Ascending aorta (tissue), 2 donors: ENCODE measurements at places on chromosomes 16 and 17.

- DNase-seq = no peak
These were observed 50.6 kb downstream of the MED13 start for GRCh38 chr17:62014526-62014925.

- DNase-seq = no peak
These were observed 14.6 kb upstream of the LGALS9 start for GRCh38 chr17:27616414-27616813.

DNA sequence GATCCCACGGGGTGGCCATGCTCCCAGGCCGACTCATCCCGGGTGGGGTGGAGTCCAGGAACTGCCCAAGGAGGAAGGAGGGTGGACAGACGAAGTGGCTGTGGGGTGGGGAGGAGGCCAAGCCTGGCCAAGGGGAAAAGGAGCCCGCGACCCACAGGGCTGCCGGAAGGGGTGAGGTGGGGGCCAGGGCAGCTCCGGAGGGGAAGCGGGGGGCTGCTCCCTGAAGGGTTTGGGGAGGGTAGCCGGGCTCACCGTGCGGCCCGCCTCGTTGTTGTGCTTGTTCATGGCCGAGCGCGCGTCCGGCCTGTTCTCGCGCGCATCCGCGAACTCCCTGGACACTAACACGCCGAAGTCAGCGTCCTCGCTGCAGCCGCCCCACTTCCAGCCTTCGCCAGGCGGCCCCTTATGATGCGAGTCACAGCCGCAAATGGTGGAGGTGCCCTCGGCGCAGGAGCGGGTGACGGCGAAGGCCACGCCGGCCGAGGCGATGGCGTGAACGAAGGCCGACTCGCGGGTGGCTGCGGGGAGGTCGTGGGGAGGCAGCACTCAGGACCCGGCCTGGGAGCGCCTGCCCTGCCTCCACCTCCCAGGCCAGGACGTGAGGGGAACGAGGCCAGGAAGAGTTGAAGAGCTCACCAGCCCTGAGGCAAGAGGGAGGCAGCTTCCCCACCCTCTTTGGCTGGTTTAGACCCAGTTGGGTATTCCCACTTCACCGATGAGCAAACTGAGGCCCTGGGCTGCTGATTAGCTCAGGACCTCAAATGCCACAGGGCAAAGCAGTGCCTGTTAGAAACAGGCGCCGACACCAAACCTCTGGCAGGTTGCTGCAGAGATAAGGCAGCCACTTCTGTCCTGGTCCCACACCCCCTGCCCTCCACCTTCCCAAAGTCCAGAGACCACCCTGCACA lies 48.7 kb downstream of the WNT3 start:
- DNase-seq = no peak

DNA sequence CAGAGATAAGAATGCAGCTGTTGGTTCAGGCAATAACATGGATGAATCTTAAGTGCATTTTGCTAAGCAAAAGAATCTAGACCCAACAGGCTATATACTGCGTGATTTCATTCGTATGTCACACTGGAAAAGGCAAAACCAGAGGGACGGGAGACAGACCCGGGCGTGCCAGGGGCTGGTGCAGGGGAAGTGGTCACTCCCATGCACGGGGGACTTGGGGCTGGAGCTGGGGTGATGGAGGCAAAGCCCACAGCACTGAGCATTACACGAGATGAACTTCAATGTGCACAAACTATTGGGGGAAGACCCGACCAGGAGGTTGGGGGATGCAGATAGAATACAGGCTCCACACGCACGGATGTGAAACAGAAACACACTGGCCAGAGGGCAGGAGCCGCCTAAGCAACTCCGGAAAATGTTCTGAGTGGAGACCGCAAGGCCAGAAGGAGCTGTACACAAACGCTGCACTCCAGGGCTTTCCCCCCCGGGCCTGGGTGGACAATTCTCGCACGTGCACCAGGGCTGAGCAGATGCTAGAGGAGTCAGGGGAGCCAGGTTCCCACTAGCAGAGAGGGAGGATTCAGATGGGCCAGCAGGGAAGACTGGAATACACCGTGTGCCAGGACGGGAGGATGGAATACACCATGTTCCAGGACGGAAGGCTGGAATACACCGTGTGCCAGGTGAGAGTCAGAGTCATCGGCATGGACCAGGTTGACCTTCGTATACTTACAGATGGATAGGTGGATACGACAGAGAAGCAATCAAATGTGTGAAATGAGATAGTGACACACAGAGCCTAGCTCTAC lies 11.3 kb downstream of the LMF1 start:
- DNase-seq = no peak

DNA sequence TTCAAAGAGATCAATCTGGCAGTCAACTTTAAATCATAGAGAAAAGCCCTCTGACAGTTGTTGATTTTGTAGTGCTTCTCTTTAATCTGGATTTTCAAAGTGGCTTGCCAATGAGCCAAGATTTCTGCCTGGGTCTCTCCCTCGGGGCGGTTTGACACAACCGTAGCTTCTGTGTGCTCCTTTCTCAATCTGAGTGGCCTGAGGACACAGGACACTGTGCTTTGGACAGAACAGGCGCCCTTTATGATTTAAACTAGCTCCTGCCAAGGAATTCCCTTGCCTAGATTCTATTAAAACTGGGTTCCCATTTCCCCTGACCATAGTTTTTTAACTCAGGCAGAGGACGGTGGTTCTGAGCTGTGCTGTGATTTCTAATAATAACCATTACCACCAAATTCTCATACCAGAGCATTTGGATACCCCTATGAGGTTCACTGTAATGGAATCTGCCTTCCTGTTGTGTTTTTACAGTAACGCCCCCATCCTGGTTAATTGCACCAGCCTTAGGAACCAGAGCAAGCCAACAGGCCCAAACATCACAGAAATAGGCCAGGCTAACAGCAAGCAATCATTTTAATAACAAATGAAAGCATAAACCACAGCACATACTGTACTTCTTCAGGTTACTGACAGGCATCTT lies 4.0 kb downstream of the ZFHX3 start:
- no peak for DNase-seq

DNA sequence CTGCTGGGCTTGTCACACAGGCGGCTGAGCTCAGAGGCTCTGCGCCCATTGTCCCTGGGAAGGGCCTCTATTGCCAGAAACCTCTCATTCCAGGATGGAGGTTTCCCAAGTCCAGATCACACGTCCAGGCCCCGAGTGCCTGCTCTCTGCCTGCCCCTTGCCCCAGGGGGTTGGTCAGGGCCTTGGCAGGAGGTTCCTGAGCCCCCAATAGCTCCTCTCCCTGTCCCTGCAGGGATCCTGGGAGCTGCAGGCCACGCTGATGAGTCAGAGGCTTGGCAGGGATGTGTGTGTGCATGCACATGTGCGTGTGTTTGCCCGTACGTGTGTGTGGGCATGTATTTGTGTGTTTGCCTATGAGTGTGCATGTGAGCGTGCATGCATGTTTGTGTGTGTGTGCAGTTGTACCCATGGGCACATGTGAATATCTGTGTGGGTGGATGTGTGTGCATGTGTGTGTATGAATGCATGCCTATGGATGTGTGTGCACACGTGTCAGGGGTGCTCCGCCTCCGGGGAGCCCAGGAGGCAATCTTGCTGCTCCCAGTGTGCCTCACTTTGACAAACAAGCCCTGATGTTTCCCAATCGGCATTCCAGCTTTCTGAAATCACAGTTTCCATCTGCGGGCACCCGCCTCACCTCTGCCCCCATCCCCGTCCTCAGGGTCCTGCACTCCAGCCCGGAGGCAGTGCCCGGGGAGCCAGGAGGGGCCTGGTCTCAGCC lies 98.4 kb upstream of the GSE1 start:
- peak; percentile 35 for DNase-seq

DNA sequence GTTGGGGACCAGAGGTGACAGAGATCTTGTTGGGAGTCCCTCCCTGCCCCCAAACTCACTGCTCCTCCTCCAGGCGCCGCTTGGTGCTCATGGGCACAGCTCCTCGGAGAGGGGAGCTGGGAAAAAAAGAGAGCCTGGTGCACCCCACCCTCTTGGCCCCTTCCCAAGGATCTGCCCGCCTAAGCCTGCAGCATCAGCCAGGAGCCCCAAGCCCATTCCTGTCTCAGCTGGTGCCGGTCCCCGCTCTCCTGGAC lies 400 bp downstream of the HCFC1R1 start:
- DNase-seq = peak; percentile 79

DNA sequence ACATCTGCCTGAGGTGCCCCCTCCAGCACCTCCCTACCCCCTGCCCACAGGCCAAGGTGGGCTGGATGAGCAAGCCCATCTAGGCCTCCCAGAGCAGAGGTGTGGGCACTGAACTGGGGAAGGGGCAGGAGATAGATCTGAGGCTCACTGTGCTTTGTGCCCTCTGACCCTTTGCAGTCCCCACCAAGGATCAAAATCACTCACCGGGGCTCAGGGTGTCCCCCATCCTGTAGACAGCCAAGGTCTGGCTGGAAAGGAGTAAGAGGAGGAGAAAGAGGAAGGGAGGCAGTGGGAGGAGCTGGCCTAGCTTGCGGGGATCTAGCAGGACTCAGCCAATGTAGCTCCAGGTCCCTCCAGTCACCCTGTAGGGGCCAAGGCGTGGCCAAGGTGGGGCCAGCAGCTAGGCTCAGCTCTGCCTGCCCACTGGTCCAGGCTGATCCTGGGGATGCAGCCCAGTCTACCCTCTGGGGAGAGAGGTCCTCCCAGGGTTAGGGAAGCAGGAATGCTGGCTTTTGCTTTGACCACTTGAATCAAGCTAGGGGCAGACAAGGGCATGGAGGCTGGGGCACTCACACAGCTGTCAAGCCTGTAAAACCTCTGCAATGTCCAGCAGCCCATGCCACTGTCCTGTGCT lies 1.8 kb downstream of the SLC12A4 start:
- DNase-seq = peak; percentile 78

DNA sequence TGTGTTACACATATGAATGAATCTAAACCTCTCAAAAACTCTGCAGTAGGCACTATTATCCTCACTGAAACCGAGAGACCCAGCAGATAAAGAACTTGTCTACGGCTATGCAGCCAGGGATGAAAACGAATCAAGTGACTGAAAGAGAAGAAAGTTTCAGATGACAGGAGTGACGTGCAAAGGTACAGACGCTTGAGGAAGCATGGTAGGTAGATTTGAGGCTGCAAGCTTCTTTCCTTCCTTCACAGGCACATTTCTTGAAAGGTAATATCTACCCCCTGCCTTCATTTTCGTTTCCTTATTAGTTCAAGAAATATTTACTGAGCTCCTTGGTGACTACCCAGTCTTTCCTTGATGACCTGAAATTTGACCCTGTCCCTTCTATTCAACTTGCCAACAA lies 211.5 kb upstream of the AXIN2 start:
- DNase-seq = no peak

GRCh38 chr16:73831220-73831619 lies 465.4 kb upstream of the PSMD7 start:
- DNase-seq = no peak

- no peak for DNase-seq
These were observed 215.9 kb downstream of the CPPED1 start for GRCh38 chr16:12587646-12588277.

DNA sequence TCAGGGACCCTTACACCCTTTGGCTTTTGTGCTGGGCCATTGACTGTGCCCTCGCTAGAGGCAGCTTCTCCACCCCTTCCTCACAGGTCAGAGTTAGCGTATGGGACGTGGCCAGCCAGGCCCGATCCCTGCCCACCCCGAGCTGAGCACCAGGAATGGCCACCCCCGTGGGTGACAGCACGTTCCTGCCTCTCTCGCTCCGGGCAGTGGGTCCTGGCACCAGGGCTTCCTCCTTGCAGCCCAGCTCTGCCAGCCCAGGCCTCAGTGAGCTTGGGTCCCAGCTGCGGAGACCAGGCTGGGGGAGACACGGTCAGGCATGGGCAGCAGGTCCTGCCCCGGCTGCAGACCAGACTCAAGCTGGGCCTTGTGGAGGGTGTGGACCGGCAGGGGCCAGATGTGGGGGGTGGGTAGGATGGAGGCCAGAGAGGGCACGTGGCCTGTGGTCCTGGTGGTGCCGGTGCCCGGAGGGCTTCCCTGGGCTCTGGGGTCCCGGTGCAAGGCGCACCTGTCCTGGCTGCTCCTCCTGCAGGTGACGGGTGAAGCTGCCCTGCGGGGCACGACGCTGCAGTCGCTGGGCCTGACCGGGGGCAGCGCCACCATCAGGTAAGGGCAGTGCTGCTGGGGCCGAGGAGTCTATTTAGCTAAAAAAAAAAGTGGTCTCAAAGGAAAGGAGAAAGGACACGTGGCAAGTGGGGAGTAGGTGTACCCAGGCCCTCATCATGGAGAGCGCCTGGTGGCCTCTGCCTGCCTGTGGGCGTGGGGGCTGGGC lies 18.2 kb downstream of the ASPSCR1 start:
- no peak for DNase-seq

DNA sequence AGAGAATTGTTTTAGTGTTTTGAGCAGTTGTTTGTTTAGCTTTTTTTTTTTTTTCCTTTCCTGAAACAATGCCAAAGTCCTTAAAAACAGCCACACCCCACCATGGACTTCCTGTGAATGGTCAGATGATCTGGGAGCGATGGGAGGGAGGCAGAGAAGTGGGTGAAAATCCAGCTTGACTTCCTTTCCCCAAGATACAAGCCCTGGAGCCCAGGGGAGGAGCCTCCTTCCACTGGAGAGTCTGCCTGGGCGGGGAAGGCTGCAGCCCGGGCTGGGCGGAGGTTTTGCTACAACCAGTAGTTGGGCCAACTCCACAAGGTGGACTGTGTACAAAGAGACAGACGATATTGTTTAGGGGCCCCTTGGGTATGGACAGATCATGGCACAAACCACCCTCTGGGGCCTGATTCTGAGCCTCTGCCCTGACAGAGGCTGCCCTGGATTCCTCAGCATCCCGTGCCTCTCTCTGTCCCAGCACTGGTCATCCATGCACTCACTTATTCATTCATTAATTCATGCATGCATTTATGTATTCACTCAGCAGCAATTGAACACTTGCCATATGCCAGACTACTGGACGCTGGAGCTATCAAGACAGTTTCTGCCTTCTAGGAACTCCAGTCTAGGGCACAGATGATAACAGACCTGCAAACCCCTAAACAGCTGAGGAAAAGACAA lies 29.8 kb downstream of the WSB1 start:
- DNase-seq = peak; percentile 80

- DNase-seq = no peak
These were observed 413.1 kb upstream of the MON1B start for GRCh38 chr16:76777721-76778465.

GRCh38 chr17:36907407-36907806 lies 29.9 kb upstream of the LHX1 start:
- DNase-seq = no peak

DNA sequence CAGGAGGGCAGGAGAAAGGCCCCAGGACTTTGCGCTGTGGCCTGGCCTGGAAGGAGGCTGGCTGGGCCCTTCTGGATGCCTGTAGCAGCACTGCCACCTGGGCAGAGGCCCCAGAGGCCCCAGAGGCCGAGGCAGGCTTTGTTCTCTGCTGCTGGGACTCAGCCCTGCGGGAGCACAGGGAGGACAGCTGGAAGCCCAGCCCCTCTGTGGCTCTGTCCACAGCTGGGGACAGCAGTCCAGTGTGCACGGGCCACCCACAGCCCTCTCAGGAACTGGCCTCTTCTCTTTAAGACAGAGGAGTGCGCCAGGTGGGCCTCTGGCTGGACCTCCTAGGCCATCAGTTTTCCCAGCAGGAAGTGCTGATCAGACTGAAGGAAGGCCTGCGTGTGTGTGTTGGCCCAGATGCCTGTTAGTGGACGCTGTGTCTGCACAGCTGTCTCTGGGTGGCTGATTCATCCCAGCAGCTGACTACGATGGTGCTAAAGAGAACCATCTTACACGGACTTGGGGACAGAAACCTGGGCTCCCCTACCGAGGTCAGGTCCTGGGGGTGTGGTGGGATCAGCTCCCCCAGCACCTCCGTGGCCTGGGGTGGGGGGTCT lies 26.9 kb upstream of the ZNF750 start:
- DNase-seq = no peak
